CD4-positive, alpha-beta T cell treated with Interleukin-10 for 1 hour (primary cell): ENCODE measurements at places on chromosomes 7 and 10.

DNA sequence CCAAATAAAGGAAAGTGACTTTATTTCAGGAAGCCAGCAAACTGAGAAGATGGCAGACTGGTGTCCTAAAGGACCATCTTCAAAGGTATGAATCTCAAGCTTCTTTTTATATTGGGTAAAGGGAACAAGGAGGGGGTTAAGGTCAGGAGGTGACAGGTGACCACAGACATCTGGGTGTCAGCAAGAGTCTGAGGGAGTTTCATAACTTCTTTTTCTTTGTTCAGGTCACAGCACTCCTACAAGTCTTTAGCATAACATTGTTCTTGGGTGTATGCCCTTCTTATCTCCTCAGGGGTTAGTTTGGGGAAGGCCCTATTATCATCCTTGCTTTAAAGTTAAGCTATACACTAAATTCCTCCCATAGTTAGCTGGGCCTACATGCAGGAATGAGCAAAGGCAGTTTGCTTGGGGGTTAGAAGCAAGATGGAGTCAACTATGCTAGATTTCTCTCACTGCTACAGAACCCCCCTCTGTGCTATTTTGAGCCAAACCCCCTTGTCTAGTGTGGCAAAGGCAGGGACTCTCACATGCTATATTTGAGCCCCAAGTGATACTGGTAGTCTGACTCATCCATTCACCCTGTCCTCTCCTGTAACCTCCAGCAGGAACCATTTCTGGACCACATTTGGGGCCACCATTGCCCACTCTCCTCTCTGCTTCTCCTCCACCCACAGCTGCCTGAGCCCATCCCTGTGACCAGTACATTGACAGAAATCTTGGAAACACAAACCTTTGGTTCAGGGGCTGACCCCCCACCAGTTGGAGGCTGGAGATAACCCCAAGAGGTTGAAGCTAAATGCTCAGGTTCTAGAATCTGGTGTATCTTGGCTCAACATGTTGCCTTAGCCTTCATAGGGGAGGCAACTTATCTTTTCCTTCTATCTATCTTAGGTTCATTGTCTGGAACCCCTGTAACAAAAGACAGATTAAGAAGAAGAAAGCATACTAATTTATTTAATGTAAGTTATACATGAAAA lies 55.5 kb upstream of the LRGUK start:
- DNase-seq, result no peak

- DNase-seq, result no peak
Measured at GRCh38 chr10:99964791-99965190, 45.0 kb downstream of the DNMBP start.

- DNase-seq, result no peak
Measured at GRCh38 chr7:1249731-1250130, 17.1 kb downstream of the UNCX start.

GRCh38 chr10:52615756-52616394 lies 156.7 kb downstream of the MBL2 start:
- no peak for DNase-seq

DNA sequence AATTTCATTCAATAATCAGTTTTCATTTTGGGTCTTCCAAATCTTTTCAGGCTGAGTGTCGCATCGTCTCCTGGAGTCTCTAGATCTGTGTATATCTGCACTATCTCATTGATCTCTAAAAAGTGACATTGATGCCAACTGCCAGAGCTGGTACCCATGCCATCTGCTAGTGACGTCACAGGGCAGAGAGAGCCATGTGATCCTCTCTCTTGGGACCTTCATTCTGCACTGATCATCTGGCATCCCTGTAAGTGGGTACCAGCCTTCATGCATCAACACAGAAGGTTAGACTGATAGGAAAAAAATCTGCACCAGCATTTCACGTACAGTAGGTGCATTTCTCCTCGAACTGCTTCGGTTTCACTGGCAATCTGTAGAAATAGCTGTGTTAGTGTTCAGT lies at the start of gene NEUROD6:
Gene NEUROD6 (minus strand): TSS at position 124 of the 400 bp plus-strand sequence. CDS start 1,458 bp downstream, outside the sequence.
- no peak for DNase-seq

DNA sequence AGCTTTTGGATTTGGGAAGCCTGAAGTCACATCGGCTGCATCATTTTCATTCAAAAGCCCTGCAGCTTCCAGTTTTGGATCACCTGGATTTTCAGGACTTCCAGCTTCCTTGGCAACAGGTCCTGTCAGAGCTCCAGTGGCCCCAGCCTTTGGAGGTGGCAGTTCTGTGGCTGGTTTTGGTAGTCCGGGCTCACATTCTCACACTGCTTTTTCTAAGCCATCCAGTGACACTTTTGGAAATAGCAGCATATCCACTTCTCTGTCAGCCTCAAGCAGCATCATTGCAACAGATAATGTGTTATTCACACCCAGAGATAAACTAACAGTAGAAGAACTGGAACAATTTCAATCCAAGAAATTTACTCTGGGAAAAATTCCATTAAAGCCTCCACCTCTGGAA lies 18.5 kb downstream of the NUP42 start:
- DNase-seq, result no peak

DNA sequence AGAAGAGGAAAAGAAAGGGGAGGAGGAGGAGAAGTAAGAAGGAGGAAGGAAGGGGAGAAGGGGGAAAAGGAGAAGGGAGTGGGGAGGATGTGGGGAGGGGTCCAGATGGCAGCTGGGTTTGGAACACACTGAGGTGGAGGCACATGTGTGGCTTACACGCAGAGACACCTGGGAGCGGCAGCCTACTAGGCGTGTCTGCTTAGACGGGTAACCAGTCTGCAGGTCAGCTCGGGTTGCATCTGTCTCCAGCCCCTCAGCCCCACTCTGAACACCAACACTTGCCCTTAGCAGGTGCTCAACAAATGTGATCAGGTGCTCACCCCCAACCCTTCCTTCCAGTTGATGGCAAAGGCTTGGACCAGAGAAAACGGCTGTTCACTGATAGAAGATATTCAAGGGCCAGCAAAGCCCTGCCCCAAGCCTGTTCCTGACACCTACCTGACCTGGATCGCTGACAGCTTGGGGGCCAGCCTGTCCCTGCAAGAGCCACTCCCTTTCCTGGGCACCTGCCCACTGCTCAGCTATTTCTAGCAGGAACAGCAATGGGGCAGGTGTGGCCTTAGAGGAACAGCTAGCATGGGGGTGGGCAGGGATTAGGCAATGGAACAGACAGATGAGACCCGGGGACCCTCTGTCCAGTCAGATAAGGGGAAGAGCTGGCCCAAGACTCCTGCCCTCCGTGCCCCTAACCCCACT lies 70.5 kb downstream of the SH3PXD2A start:
- DNase-seq, result no peak

GRCh38 chr10:30420766-30421165 lies 13.2 kb upstream of the MAP3K8 start:
- no peak for DNase-seq

GRCh38 chr10:93417266-93417665 lies 64.9 kb downstream of the MYOF start:
- no peak for DNase-seq

DNA sequence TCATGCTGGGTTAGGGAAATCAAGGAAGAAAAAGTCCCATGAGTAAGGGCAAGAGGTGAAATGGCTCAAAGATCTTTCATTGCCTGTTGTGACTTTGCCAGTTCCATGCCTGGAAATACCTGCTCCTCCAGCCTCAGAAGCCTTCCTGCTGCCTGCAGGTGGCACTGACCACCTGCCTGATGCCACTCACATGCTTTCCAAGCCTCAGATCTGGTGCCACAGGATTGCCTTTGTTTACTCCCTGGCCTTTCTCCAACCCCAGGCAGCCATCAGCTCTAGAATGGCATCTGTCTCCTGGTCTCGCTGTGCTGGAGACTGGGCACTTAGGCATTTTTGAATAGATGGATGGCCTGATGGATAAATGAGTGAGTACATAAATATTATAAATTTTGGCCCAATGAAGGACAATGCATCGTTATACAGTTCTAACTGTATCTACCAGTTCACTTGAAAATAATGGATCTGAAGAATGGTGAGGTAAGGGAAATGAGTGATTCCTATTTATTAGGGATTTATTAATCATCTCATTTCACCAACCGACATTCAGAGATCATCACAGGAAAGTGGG lies 657.2 kb downstream of the INHBA start:
- DNase-seq, result no peak

DNA sequence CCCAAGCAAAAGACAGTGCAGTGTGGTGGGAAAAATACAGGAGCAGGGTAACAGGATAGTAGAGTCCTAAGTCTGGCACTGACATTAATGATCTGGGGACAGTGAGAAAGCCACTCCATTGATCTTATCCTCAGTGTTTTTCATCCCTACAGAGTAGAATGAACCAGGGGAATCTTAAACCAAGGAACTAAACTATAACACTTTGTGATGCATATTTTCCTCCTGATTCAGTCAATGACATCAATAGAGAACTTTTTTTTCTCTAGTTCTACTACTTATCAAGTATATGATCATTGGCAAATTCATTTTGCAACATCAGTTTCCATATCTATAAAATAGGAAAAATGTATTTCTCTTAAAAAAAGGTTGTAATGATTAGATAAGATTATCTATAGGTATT lies 151.1 kb downstream of the TMEM26 start:
- DNase-seq, result no peak

DNA sequence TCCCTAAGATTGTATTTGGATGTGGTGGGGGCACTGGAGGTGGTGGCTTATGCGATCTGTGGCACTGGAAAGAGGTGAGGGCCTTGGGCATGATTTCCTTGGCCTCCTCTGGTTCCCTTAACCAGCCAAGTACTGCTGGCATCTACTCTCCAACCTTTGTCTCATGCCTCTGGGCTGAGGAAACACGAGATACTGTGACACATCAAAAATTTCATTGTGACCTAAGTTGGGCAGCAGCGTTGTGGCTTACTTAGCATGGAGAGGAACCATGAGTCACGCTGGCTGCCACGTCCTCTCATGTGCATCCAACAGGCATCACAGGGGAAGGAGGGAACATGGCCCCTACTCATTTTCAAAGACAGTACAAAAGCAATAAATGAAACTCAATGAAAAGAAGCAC lies 29.7 kb upstream of the GSDME start:
- no peak for DNase-seq

GRCh38 chr7:46033592-46033991 lies 112.5 kb upstream of the IGFBP3 start:
- DNase-seq, result no peak

GRCh38 chr10:19663344-19663743 lies 152.9 kb upstream of the PLXDC2 start:
- DNase-seq, result no peak
